ENCODE measurements at places on chromosomes 2 and 18. TPM values are rescaled to one million over a fixed set of nuclear protein-coding genes. Genes with fewer than 3 reads are reported as not detected.

GRCh38 chr2:216698293-216698692, 2.9 kb upstream of the IGFBP5 start:
- DNase-seq: no peak

DNA sequence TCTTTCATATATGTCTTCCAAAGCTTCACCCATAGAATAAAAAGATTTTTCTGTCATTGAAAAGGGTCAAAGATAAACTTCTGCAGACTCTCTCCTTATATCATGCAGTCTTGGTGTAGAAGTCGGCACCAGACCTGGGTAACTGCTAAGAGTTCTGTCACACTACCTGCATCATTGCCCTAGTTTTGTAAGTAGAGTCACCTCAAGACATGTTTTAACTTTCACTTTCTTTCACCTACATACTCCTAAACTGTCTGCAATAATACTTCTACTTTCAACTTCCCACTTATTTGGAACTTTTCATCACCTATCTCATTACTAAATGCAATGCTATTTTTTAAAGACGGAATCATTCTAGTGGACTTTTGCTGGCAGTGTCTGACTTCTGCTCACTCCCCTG, 475.6 kb upstream of the VRK2 start:
- no peak for DNase-seq

DNA sequence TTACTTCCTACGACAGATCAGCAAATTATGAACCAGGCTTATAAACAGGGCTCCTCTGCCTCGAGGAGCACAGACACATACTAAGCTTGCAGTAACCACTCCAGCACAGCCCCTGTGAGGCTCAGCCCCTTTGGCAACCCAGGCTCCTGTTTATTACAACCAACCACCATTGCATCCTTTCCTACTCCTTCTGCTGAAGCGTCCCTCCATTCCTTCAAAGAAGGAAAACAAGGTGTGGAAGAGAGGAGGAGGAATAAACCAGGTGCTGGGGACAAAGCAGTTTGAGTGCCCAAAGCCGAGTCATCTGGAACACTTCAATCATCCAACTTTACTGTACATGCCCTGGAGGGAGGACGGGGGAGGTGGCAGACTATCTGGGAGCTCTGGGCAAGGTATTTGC, 87.2 kb upstream of the MGAT4A start:
- DNase-seq: no peak

- no peak for DNase-seq
Observed at GRCh38 chr2:118274841-118275510, 186.7 kb downstream of the INSIG2 start.

DNA sequence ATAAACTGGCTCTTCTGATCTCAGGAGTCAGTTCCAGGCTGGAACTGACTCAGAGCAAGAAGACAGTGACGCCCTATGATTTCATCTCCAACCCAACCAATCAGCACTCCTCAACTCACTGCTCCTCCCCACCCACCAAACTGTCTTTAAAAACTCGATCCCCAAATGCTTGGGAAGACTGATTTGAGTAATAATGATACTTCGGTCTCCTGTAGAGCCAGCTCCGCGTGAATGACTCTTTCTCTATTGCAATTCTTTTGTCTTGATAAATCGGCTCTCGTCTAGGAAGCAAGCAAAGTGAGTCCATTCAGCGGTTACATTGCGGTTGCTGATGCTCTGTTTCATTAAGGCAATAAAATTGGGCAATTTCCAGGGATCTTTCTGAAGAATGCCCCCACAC, 1025.3 kb upstream of the CNTNAP5 start:
- DNase-seq: no peak

- DNase-seq: no peak
Observed at GRCh38 chr2:129078548-129078947, 759.9 kb upstream of the HS6ST1 start.

GRCh38 chr2:112198780-112199179, 56.1 kb downstream of the ZC3H8 start:
- DNase-seq: no peak

Gene FEZ2
- total RNA-seq: 64.0 TPM

- no peak for DNase-seq
Observed at GRCh38 chr2:222760301-222760897, 88.9 kb downstream of the MOGAT1 start.

Gene KYNU
- total RNA-seq: 25.3 TPM

Gene RTKN
- 32.2 TPM for total RNA-seq

GRCh38 chr2:226378753-226379705, 420.6 kb downstream of the IRS1 start:
- no peak for DNase-seq

DNA sequence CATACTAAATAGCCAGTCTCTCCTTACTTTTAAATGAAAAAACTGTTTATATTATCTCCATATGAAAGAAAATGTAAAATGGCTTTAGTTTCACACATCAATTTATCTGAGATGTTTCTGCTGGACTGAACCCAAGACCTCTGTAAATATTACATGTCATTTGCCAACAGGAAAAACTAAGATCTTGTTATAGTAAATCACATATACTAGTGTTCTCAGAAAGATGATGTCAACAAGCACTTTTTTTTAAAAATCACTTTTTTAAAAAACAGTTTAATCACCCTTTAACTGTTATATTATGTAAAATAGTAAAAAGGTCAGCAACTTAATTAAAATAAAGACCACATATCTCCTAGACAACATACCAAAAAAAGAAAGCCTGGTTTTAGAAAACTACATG, 46.3 kb downstream of the PTPN2 start:
- no peak for DNase-seq

- no peak for DNase-seq
Observed at GRCh38 chr2:109045505-109045904, 56.5 kb upstream of the EDAR start.

- no peak for DNase-seq
Observed at GRCh38 chr2:190113000-190113399, 50.5 kb upstream of the MSTN start.

GRCh38 chr2:164651361-164651760, 30.1 kb upstream of the GRB14 start:
- DNase-seq: no peak

DNA sequence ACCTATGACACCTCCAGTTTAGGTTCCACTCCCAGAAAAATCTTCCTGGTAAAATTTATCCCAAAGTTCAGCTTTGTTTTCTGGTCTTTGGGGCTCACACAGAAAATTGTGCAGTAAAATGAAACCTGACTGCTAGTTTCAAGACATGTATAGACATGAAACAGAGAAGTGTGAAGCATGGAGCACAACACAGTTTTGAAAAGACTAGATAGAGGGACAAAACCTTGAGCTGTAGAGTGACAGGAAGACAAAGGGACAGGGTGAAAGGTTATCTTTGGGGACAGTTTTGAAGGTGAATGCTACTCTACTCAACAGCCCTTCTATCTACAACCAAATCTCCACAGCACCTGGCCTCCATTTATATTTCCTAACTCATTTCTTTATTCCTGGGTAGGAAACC, 352.6 kb downstream of the RBM43 start:
- no peak for DNase-seq
